ENCODE measurements at places on chromosomes 12 and 14. TPM values are rescaled to one million over a fixed set of nuclear protein-coding genes. Genes with fewer than 3 reads are reported as not detected.

DNA sequence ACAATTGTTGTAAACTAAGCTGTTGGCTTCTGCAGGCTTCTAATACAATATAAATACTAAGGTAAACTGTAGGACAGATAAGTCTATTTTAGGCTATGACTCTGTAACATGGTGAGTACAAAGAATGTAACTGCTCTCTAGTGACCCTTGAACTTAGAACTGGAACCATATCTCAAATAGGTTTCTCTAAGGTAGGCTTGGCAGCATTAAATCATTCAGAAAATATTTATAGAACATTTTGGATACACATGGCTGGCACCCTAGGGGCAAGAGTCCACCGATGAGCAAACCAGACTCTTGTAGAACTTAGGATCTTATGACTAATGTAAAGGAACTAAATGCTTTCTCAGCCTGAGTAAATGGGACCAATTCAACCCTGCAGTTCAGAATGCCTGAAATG is 19.4 kb upstream of the SLC25A3 start:
- H3K36me3 ChIP-seq: no peaks in the 10 kb centered on the region
- H3K4me1 ChIP-seq: no peaks in the 10 kb centered on the region
- H3K4me3 ChIP-seq: no peak overlapping the region
- H3K27me3 ChIP-seq: peaks cover 2% of the 10 kb centered on the region
- no peak for DNase-seq
- no peak overlapping the region for H3K27ac ChIP-seq

GRCh38 chr12:2383325-2384028 is 330.7 kb downstream of the CACNA1C start:
- H3K36me3 ChIP-seq: no peaks in the 10 kb centered on the region
- DNase-seq: no peak
- H3K4me1 ChIP-seq: peaks cover 5% of the 10 kb centered on the region
- no peak overlapping the region for H3K27ac ChIP-seq

DNA sequence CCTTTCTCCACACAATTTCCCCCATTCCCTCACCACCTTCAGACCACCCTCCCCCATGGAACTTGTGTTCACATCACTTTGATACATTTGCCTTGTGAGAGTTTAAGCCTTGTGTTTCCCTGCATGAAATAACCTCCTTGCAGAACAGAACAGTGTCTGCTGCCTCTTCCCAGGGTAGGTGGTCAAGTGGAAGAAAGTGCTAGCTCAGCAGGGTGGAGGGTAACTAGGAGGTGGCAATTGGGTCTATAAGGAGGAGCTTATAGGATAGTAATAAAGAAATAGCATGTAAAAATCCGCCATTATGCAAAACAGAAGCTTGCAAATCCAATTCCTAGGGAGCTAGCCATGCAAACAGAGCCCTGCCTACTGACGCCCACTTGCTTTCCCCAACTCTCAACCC is 13.9 kb upstream of the KRT8 start:
- no peak overlapping the region for H3K4me3 ChIP-seq
- DNase-seq: no peak
- no peak overlapping the region for H3K27ac ChIP-seq
- H3K36me3 ChIP-seq: no peaks in the 10 kb centered on the region

Gene KRT82
- not detected for total RNA-seq

Gene ENDOU
- not detected for total RNA-seq

Gene HNF1A
- total RNA-seq: not detected

DNA sequence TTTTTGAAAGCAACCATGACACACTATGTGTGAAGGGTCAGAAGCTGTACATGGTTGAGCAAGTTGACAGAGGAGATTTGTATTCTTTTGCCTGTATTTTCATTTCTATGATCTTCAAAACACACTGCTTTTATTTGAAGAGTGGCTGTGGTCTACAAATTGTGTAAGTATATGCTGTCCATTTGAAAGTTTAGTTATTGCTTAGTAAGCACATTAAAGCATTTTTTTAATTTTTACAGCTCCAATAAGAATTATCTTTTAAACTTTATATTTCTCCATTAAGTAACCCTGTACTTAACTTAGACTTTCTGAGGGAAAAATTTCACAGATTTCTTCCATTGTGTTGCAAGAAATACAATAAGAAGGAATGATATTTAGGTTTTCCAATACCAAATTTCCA is 915.2 kb downstream of the SLC6A15 start:
- H3K36me3 ChIP-seq: no peaks in the 10 kb centered on the region
- DNase-seq: no peak
- H3K4me1 ChIP-seq: no peaks in the 10 kb centered on the region
- H3K27ac ChIP-seq: no peak overlapping the region
- H3K4me3 ChIP-seq: no peak overlapping the region

GRCh38 chr14:45715946-45716345 is 462.9 kb upstream of the MIS18BP1 start:
- no peaks in the 10 kb centered on the region for H3K27me3 ChIP-seq
- no peak overlapping the region for H3K27ac ChIP-seq
- H3K36me3 ChIP-seq: no peaks in the 10 kb centered on the region
- no peaks in the 10 kb centered on the region for H3K4me1 ChIP-seq
- H3K4me3 ChIP-seq: no peak overlapping the region
- DNase-seq: no peak

Gene P3H3
- total RNA-seq: 7.0 TPM

GRCh38 chr12:59600171-59600570 is 4.3 kb downstream of the SLC16A7 start:
- H3K27ac ChIP-seq: no peak overlapping the region
- peaks cover 33% of the 10 kb centered on the region for H3K4me1 ChIP-seq
- H3K27me3 ChIP-seq: no peaks in the 10 kb centered on the region
- no peak for DNase-seq
- H3K4me3 ChIP-seq: no peak overlapping the region
- peaks cover 41% of the 10 kb centered on the region for H3K36me3 ChIP-seq

DNA sequence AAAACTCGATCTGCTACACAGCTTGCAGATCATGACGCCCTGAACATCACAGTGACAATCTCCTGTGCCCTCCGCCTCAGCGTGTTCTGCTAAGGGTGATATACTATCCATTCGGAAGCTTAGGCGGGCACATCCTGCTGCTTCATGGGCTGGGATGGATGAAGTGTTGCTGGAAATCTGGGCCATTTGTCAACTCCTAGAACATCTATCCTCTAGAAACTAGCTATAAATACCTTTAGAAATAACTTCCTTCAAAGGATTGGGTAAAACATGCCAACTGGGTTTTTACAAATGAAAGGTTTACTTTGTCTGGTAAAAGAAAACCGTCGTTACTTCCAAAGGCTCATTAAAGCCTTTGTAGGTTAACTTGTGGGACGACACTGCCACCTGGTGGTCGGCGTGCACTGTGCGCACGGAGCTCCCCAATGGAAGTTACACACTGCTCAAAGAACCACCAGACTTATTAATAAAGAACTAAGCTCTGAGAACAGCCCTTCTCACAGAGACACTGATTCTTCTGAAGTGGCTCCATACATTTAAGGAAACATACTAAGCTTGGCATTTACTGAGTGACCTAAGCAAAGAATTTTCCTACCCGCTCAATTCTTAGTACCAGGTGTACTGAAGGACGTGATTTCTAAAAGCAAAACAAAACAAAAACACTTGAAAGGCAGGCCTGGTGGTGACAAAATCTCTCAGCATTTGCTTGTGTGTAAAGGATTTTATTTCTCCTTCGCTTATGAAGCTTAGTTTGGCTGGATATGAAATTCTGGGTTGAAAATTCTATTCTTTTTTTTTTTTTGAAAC is 21.6 kb upstream of the CACNA2D4 start:
- no peak overlapping the region for H3K4me3 ChIP-seq
- no peaks in the 10 kb centered on the region for H3K27me3 ChIP-seq
- H3K27ac ChIP-seq: peak overlapping the region; percentile 52
- DNase-seq: peak; percentile 89
- H3K36me3 ChIP-seq: peaks cover 19% of the 10 kb centered on the region
- H3K4me1 ChIP-seq: no peaks in the 10 kb centered on the region

DNA sequence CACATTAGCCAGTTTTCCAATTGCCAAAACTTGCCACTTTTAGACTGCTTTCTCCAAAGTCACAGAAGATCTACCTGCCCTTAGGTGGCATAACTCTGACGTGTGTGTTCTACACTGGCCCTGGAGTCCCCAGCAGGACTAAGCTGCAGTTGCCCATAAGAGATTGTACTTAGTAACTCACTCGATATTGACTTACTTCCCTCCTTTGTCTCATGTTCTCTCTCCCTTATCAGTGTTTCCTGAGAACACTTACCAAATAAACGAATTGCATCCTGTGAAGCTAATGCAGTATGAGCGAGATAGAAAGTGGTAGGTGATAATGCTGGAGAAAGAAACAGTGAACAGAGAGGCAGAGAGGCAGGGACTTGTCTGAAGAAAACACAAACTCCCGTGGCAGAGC is 117.2 kb downstream of the NUAK1 start:
- H3K27ac ChIP-seq: no peak overlapping the region
- no peak overlapping the region for H3K4me3 ChIP-seq
- H3K27me3 ChIP-seq: peaks cover 2% of the 10 kb centered on the region
- no peaks in the 10 kb centered on the region for H3K36me3 ChIP-seq

DNA sequence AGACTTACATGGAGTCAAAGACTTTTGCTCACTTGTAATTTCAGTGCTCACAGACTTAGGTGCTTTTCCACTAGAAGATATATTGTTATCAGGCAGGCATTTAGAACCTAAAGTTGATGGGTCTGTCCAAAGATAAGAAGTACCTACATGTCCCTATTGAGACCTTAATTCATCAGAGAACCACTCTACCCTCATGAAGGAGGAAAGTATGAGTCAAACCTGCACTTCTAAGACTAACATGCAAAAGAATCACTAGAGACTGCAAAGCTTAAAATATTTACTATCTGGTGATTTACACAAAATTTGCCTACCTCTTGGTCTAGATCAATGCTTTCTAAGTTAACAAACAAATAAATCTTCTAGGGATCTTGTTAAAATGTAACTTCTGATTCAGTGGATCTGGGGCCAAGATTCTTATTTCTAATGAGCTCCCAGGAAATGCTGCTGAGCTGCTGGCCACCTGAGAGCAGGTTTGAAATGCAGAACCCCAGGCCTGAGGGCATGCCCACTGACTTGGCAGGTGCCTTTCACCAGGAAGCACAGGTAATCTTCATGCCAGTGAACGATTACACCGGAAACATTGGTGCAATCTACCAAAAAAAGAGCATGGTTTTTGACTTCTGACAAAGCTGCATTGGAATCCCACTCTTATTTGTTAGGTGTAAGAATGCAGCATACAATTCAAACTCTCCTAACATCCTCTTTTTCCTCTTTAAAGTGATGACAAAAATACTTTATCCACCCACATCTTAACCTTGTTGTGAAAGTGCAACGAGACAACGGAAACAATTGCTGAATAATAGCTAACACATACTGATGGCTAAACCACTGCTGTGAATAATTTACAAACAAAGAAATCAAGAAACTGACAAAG is 214.2 kb downstream of the ADAMTS20 start:
- H3K4me1 ChIP-seq: no peaks in the 10 kb centered on the region
- H3K27me3 ChIP-seq: no peaks in the 10 kb centered on the region
- DNase-seq: no peak
- H3K4me3 ChIP-seq: no peak overlapping the region
- no peaks in the 10 kb centered on the region for H3K36me3 ChIP-seq
- no peak overlapping the region for H3K27ac ChIP-seq

- no peak for DNase-seq
- peaks cover 33% of the 10 kb centered on the region for H3K4me1 ChIP-seq
- no peak overlapping the region for H3K27ac ChIP-seq
Observed at GRCh38 chr14:91004987-91005386, 55.5 kb downstream of the RPS6KA5 start.

Gene USP44
- 25.8 TPM for total RNA-seq

Gene STYK1
- 3.1 TPM for total RNA-seq

DNA sequence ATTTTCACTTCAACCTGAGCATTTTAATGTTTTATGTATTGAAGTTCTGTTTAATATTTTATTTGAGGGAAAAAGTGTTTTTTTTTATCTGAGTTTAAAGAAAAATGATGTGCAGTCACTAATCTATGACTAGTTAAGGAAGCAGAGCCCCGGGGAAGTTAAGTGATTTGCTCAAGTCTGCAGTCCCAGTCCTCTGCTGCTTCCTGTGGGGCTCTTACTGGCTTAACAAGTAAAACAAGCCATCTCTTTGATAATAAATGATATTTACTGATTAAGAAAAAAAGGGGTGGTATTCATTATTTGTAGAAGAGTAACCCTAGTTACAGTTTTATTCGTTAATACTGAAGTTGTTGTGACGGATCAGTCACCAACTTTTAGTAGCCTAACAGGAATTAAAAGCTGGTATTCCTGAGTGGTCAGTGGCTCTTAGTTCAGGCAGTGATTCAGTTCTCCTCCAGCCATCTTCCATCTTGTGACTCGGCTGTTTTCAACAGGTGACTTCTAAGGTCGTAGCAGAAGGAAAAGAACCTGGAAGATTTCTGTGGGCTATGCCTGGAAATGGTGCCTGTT is 21.7 kb downstream of the BICDL1 start:
- no peaks in the 10 kb centered on the region for H3K27me3 ChIP-seq
- peak overlapping the region; percentile 58 for H3K27ac ChIP-seq
- H3K4me1 ChIP-seq: peaks cover 70% of the 10 kb centered on the region
- no peak for DNase-seq
- H3K36me3 ChIP-seq: peaks cover 20% of the 10 kb centered on the region

DNA sequence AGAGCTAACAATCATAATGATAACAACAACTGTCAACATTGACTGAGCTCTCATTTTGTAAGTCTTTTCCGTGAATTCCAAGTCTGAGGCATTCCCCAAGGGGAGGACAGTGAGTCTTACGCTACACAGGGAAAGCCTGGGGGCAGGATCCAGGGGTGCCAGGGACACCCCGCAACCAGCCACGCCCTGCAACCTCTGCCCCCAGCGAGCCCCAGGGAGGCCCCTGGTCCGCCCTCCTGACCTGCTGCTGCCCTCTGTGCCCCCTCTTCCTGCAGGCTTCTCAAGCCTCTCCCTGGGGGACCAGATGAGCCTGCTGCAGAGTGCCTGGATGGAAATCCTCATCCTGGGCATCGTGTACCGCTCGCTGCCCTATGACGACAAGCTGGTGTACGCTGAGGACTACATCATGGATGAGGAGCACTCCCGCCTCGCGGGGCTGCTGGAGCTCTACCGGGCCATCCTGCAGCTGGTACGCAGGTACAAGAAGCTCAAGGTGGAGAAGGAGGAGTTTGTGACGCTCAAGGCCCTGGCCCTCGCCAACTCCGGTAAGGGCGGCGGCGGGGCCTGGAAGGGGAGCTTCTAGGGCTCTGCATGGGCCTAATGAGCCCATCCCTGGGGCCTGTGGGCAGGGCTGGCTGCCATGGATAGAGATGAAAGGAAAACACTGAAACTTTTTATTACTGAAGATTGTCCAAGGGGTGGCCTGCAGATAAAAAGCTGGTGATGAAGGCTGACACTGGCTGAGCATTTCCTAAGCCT is 115.4 kb downstream of the ESRRB start:
- H3K27ac ChIP-seq: no peak overlapping the region
- H3K4me1 ChIP-seq: no peaks in the 10 kb centered on the region

All from activated naive CD8-positive, alpha-beta T cell treated with anti-CD3 and anti-CD28 coated beads, Interleukin-2, amount 10 ng/mL, durations not matched to agents 7 days and 5 days (primary cell).